Thoracic aorta (tissue), 2 donors: ENCODE measurements at places on chromosomes 16 and 17.
A peak's percentile ranks its signal among the peaks of the same experiment; 100 is the strongest.

GRCh38 chr16:71540-72401 is 660 bp downstream of the RHBDF1 start:
- DNase-seq, result no peak

- DNase-seq, result no peak
Observed at GRCh38 chr16:88315543-88316105, 67.1 kb upstream of the ZNF469 start.

DNA sequence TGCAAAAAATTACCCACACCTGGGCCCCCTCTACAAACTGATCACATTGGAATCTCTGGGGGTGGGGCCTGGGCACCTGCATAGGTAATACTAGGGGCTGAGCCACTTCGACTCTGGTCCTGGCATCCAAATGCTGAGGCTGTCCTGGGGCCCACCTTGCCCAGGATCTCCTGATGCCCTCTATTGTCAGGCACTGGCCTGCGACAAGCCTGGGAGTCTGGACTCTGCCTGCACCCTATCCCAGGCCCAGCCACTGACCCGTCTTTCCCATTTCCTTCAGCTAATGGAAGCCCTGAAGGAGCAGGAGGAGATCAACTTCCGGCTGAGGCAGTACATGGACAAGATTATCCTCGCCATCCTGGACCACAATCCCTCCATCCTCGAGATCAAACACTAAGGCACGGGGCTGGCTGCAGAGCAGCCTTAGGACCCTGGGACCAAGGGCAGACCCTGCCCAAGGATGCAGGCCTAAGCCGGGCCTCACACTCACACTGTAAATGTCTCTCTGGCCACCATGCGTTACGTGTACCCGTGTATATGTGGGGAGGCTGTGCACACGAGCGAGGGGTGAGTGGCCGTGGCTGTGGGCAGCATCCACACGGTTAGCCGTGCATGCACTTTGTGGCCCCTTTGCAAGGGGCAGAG is 140.0 kb downstream of the RAB11FIP4 start:
- DNase-seq, result no peak

- DNase-seq, result no peak
Observed at GRCh38 chr17:13725288-13725990, 123.7 kb upstream of the HS3ST3A1 start.

GRCh38 chr17:64554028-64554637 is 47.4 kb downstream of the CEP95 start:
- DNase-seq, result no peak

GRCh38 chr16:78091419-78091818 is 8.0 kb upstream of the WWOX start:
- no peak for DNase-seq

DNA sequence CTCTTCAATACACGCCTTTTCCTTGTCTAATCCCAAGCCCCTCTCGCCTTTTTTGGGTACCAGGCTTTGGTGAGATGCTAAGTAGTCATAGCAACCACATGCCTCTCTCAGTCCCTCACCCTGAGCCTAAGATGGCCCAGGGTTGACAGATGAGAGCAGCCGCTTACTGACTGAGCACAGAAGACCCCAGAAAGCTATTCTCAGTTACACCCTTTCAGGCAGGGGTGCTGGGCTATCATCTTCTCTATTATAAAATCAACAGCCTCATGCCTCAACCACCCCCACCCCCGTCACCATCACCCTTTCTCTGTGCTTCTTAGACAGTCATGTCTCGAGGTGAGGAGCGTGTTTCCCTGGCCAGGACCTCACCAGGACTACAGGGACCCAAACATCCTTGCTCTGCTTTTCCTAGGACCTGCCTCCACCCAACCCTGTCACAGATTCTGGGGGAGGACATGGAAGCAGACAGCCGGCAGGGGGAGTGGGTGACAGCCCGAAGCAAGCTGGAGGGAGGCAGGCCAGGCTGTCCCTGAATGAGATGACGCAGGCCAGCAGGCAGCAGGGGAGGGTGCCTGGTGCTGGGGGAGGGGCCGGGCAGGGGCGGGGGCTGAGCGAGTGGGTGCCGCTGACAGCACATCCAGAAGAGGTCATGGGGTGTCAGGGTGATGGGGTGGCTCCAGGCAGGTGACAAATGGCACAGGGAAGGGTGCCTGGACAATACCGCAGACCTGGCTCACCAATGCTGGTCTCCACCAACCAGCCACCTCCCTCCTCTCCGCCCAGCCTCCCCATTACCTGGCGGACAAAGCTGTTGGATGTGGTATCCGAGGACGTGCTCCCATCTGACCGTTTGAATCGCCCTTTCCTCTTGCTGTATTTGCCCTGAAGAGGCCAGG is 3.1 kb downstream of the CACNB1 start:
- DNase-seq, result peak; percentile 54

- no peak for DNase-seq
Observed at GRCh38 chr16:56610017-56610608, 1.7 kb downstream of the MT2A start.

- DNase-seq, result no peak
Observed at GRCh38 chr16:67709050-67709449, 10.1 kb downstream of the GFOD2 start.

- peak; percentile 53 for DNase-seq
Observed at GRCh38 chr17:17710728-17711541, 29.7 kb downstream of the RAI1 start.

DNA sequence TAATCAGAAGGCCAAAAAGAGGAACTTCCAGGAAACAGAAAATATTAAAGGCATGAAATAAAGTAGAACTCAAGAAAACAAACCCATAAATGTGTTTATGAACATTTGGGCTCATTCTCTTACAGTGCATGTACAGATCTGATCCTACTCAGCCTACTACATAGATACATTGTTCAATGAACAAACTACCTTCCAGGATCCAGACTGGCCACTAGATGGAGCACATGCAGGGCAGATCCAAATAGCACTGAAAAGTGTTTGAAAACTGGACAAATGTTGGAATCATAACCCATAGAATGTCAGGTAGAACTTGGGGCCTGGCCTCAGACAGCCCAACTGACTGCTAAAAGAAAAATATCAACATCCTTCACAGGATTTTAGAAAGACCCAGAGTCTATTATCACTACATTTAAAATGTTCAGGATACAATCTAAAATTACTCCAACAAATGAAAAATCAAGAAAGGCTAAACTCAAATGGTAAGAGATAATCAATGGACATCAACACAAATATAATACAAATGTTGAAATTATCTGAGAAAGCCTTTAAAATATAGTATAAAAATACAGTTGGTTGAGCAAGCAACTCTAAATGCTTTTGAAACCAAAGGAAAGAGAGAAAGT is 122.4 kb upstream of the NUDT7 start:
- no peak for DNase-seq

- DNase-seq, result no peak
Observed at GRCh38 chr17:58060596-58061191, 22.5 kb upstream of the DYNLL2 start.

- no peak for DNase-seq
Observed at GRCh38 chr16:24075931-24076716, 180.0 kb upstream of the CACNG3 start.

DNA sequence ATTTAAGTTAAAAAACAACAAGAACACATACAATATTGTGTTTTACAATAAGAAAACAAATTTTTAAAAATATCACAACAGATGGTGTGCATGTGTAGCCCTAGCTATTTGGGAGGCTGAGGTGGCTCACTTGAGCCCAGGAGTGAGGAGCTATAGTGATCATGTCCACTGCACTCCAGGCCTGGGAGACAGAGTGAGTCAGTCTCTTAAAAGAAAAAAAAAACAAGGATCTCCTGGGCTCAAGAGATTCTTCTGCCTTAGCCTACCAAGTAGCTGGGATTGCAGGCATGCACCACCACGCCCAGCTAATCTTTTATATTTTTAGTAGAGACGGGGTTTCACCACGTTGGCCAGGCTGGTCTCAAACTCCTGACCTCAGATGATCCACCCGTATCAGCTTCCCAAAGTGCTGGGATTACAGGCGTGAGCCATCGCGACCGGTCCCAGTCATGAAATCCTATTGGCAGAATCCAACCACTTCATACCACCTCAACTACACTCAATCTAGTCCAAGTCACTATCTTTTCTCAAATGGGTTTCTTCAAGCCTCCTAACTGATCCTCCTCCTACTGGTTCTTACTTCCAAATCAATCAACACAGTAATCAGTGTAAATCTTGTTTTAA is 55.0 kb downstream of the STH start:
- DNase-seq, result no peak

DNA sequence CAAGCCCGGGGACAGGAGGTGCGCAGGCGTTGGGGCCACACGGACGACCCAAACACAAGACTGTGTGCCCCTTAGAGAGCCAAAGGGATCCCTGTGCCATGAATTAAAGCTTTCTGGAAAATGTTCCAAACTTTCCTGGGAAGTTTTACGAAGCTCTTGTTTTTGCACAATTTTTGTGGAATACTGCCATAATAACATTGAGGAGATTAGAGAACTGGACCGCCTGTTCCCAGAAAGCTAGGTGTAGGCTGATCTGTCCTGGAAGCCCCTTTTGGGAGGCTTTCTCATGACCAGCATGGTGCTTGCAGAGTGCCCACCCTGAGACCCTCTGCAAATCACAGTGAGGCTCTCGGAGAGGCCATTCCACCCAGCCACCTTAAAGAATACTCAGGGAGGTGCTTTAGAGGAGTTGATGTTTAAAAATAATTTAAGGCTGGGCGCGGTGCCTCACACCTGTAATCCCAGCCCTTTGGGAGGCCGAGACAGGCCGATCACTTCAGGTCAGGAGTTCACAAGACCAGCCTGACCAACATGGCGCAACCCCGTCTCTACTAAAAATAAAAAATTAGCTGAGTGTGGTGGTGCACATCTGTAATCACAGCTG is 1.1 kb downstream of the KDM8 start:
- no peak for DNase-seq

DNA sequence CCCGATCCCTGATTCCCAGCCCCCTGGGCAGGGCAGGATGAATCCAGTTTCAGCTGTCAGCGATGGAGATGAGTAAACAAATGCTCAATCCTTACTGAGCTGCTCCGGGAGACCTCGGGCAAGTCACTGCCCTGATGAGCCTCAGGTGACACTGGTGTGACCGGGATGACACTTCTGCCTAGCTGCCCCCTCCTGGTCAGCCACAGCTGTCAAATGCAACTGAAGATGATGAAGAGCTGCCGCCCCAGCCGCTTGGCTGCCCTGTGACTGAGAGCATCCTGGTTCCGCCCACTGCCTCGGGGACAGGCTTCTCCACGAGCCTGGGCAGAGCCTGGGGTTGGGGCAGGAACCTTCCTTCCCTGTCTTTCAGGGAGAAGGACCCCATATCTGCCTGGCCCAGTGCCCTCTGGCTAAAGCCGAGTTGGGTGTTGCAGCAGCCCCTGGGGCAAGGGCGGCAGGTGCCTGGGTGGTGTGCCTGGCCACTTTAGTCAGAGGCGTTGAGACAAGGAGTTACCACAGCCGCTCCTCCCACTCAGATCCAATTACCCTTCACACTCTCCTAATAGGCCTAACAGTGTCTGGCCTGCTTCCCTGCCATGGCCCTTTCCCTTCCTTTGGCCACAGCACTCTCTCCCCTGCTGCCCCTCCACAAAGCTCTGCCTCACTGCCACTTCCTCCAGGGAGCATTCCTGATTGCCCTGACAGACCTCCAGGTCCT is 5.5 kb downstream of the CCL17 start:
- DNase-seq, result no peak

DNA sequence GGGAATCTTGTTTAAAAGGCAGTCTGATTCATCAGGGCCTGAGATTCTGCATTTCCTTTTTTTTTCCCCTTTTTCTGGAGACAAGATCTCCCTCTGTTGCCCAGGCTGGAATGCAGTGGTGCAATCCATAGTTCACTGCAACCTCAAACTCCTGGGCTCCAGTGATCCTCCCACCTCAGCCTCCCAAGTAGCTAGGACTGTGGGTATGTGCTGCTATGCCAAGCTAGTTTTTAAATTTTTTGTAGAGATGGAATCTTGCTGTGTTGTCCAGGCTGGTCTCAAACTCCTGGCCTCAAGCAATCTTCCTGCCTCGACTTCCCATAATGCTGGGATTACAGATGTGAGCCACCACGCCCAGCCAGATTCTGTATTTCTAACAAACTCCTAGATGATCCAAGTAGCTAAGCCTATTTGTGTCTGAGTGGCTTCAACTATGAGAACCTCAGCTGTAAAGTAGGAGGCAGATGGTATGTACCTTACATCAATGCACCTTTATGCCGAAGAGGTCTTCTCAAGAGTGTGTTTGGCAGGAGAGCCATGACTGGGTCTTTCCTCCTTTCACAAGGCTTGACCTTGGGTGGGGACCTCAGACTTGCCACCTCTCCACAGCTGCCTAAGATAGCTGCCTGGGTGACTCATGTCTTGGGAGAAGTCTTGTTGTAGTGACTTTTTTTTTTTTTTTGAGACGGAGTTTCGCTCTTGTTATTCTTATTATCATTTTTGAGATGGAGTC is 10.9 kb downstream of the LDAF1 start:
- DNase-seq, result no peak

DNA sequence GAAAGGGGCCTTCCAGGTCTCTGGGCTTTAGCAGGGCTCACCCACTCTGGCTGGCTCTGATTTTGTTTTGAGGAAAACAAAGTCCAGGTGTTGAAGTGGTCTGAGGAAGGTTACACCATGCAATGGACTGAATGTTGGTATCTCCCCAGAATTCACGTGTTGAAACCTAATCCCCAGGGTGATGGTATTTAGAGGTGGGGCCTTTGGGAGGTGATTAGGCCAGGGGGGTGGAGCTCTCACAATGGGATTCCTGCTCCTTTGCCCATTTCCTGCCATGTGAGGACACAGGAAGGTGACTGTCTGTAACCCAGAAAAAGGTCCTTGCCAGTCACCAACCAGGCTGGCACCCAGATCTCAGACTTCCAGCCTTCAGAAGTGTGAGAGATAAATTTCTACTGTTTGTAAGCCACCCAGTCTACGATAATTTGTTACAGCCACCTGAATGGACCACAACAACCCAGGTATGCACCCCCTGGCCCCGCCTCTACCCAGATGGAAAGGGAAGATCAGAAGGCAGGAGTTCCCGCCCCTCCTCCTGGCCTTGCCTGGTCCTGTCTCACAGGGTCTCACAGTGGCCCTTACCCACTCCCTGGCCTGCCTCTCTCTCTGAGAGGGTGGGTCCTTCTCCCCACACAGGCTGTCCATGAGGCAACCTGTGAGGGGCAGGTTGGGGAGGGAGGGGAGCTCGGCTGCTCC is 32.0 kb downstream of the LRRC75A start:
- no peak for DNase-seq
